ENCODE measurements at places on chromosomes 13 and 19.

GRCh38 chr19:56191711-56192110 is 5.9 kb downstream of the ZSCAN5B start:
- DNase-seq: no peak

DNA sequence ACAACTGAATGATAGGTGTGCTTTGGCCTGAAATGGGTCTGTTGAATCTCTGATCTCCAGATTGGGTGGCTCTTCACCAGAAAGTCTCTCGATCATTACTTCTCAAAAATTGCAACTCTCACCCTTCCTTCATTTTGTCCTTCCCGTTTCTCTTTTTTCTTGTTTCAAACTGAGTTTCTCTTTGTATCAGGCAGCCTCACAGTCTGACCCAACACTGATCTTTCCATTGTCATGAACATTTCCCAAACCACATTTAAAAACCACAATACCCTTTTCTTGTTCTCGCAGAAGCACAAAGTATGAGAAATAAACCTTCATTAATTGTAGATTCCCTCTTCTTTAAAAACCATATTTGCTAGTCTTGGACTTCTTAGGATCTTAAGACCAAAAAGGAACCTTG is 33.6 kb upstream of the HMGB1 start:
- DNase-seq: no peak

DNA sequence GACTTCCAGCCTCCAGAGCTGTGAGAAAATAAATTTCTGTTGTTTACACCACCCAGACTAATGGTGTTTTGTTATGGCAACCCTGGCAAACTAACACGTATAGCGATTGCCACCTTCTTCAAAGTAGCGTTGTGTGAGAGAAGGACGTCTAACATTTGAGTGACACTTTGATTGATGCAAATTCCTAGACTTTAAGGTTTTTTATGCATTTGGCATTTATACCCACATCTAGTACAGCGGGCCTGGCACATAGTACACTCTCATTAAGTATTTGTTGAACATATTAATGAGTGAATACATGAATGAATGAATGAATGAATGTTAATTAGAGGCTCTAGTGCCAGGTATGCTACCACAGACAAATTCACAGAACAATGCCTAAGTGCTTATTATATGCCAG is 36.7 kb downstream of the POU4F1 start:
- DNase-seq: no peak

DNA sequence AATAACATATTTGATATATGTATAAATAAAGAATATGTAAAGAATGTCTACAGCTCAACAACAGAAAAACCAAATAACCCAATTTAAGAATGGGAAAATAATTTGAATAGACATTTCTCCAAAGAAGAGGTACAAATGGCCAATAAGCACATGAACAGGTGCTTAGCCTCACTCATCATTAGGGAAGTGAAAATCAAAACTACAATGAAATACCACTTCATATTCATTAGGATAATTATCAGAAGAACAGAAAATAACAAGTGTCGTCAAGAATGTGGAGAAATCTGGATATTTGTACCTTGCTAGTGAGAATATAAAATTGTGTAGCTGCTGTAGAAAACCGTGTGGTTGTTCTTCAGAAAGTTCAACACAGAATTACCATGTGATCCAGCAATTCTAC is 8.4 kb upstream of the SUPT20H start:
- no peak for DNase-seq

DNA sequence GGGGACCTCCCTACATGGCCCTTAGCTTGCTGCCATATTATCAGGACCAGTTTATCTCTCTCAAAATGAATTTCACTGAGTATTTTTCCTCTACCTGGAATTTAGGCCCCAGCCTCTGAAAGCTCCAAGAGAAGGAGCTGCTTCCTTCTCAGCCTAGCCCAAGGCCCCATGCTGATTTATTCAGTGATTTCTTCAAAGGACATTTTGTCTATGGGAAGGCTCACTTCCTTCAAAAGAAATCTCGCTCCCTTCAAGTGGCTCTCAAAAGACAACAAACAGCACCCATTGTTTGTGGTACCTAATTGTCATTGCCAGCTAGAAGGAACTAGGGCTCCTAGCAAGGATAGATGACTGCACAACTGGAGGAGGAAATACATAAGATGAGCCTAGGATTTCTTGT is 172.4 kb downstream of the SLC7A1 start:
- no peak for DNase-seq
